ENCODE measurements at places on chromosomes 12 and 14.
A peak's percentile ranks its signal among the peaks of the same experiment; 100 is the strongest.

DNA sequence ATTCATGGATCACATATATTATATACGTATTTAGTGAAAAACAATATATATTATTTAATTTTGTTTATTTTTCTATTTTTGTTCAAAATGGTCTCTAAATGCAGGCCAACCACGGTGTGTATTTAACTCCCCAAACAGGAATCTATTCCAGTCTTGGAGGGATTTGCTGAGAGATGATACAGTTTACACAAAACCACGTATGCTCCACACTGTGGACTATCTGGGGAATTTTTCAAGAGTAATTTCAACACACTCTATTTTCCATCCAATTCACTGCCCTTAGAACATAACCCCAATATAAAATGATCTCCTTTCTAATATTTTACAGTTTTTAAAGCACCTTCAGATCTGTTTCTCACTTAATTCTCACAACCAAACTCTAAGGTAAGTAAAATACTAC, 15.3 kb downstream of the EML1 start:
- DNase-seq: no peak

DNA sequence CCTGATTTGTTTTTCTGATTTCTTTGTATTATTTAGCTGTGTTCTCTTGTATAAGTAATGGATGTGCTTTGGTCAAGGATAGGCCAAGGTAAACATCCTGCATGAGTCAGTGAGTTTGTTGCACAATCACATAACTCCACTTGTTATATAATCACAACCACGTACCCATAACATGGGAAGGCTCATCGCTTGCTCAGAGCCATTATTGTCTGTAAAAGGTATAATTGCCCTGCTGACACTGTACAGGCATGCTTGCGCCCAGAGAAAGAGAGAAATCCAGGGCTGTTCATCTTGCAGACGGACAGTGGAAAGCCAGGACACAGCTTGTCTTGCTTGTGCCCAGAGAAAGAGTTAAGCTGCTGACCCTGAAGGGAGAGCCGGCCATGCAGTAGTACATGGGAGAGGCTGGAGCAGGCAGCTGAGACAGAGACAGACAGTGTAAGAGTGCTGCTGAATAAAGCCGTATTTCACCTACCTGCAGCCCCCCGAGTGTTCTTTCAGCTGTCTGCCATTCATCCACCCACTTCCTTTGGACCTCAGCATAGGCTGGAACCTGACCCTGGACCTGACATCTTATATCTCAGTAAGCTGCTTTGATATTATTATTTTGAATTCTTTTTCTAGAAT, 174.7 kb upstream of the DAAM1 start:
- no peak for DNase-seq

- DNase-seq: peak; percentile 93
These were observed 54.5 kb downstream of the CRACR2A start for GRCh38 chr12:3698218-3698974.

- DNase-seq: no peak
These were observed 17.5 kb upstream of the GPR132 start for GRCh38 chr14:105082703-105083102.

DNA sequence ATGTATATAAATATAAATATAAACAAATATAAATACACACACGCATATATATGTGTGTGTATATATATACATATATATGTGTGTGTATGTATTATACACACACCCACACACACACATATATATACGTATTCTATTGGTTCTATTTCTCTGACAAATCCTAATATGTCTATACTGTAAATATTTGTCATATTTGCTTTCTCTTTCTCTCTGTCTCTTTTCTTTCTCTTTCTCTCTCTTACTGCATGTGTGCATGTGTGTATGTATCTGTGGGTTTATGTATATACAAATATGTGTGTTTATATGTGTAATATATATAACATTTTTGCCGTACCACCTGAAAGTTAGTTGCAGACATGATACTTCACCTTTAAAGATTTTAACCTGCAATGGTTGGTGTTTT, 174.2 kb upstream of the PLEKHG7 start:
- DNase-seq: no peak

DNA sequence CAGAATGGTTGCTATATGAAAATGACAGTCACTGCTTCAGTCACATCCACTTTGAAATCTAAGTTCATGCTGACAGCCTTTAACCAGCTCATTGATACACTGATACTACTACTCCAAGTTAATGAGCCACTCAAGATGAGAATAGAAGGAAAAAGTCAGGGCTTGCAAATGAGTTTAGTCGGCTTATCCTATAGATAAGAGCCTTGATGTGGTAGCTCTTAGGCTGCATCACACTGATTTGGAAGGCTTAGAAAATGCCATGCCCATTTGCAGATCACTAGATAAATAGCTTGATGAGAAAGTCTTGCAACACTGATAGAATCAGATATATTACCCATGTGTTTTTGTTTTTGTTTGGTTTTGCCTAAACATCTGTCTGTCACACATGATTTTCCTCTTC, 251.4 kb upstream of the ATXN7L3B start:
- no peak for DNase-seq

- DNase-seq: no peak
These were observed 93.0 kb downstream of the SLC41A2 start for GRCh38 chr12:104865080-104865479.

DNA sequence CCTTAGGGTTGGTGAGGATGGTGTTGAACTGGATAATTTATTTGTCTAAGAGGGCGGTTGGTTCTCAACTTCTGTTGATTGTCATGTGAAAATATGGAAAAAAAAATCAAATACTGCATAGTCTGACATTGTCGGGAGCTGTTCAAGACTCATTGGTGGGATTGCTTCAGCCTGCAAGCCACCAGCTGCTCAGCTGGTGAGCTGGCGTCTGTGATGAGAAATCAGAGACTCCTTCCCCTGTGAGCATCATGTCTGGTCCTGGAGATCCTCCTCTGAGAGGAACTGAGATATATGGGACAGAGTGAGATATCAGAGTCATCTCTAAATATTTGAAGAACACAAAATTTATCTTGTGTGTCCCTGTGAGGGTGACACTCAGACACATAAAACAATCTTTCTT, 49.9 kb downstream of the TRIM9 start:
- no peak for DNase-seq

GRCh38 chr12:78340406-78340805, 509.7 kb downstream of the NAV3 start:
- no peak for DNase-seq

DNA sequence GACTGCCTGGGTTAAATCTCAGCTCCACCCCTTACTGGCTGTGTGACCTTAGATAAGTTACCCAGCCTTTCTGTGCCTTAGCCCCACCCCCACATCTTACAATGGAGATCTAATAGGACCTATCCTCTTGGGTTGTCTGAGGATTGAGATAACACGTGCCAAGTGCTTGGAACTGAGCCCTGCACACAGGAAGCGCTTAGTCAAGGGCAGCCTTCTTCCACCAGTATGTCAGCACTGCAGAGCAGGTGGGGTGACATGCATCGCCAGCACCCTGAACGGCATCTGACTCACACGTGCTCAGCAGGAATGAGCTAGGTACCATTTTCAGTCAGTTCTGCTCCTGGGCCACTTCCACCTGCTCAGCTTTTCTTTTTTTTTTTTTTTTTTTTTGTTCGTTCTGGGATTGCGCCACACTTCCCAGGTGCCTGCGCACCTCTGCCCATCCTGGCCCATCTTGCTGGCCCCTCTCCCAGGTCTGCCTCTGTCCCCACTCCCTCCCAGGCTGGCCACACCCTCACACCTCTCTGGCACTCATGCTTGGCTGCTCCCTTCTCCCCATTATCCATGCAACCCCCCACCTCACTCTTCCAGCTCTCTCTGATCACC, 19.6 kb downstream of the LGMN start:
- DNase-seq: no peak

GRCh38 chr14:50363714-50364111, 33.0 kb downstream of the CDKL1 start:
- no peak for DNase-seq

- peak; percentile 85 for DNase-seq
These were observed 41.4 kb downstream of the FBXL14 start for GRCh38 chr12:1552911-1553491.

GRCh38 chr12:15636060-15636890, 152.9 kb downstream of the EPS8 start:
- DNase-seq: no peak

DNA sequence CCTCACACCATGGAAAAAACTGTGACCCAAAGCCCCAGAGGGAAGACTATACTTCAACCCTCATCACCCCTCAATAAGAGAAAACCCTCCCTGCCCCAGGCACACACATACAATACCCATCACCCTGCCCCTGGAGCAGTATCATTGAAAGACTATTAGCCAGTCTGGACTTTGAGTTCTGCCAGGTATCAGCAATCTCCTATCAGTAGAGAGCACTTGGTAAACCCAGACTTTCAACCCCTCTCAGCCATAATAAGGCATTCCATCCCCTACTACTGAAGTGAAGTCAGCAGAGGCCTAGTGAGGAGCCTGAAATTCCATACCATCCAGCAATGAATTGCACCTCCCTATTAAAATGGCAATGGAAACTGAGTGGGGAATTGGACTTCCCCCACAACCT, 16.4 kb upstream of the PRKD1 start:
- no peak for DNase-seq
